Left ventricle myocardium superior (tissue), 1 donor: ENCODE measurements at places on chromosomes 3 and 15. TPM values are rescaled to one million over a fixed set of nuclear protein-coding genes. Genes with fewer than 3 reads are reported as not detected.

DNA sequence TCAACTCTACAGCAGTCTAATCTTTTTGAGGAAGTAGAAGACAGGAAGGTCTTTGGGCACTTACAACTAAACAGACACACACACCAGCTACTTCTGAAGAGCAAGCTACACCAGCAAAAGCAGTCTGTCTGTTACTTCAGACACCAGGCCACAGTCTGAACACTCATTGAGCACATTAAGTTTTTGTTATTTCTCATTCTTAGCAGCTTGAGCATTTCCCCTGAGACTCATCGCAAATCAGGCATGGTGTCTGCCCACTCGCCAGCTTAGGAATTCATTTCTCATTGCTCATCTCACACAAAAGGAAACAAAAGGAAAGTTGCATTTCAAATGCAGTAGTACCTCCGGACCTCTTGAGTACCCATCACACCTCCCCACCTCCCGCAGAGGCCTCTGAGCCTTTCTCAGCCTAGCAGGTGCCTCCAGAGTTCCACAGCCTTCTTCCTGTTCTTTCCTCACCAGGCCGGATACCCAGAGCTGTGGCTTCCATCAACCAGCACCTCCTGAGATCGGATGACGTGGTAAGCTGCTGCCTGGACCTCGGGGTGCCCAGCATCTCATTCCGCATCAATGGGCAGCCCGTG lies 302.0 kb downstream of the RYR3 start:
- DNase-seq = no peak

- no peak for DNase-seq
Observed at GRCh38 chr3:27623085-27623753, 98.9 kb downstream of the EOMES start.

GRCh38 chr3:36890261-36890660 lies 54.6 kb downstream of the TRANK1 start:
- DNase-seq = no peak

DNA sequence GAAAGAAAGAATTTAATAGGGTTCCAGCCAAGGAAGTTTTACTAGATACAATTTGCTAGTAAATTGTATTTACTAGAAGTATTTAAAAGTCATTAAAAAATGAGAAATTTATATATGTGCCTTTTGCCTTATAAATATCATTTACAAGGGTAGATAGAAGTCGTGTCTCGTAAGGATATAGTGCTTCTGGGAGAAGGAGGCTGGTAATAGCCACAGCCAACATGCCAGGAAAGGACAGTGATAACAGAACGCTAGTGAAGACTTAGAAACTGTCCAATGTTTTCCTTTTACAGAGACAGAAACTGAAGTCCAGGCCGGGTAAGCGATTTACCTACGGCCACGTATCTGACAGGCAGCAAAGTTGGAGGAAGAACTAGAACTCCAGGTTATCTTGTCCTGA lies 113.5 kb upstream of the LRRN1 start:
- DNase-seq = no peak

- no peak for DNase-seq
Observed at GRCh38 chr15:78239811-78240210, 5.4 kb upstream of the ACSBG1 start.

DNA sequence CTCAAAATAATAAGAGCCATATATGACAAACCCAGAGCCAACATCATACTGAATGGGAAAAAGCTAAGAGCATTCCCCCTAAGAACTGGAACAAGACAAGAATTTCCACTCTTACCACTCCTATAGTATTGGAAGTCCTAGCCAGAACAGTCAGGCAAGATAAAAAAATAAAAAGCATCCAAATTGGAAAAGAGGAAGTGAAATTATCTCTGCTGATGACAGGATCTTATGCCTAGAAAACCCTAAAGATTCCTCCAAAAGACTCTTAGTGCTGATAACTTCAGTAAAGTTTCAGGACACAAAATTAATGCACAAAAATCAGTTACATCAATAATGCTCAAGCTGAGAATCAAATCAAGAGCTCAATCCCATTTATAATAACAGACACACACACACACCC lies 45.9 kb upstream of the SLC2A2 start:
- no peak for DNase-seq

DNA sequence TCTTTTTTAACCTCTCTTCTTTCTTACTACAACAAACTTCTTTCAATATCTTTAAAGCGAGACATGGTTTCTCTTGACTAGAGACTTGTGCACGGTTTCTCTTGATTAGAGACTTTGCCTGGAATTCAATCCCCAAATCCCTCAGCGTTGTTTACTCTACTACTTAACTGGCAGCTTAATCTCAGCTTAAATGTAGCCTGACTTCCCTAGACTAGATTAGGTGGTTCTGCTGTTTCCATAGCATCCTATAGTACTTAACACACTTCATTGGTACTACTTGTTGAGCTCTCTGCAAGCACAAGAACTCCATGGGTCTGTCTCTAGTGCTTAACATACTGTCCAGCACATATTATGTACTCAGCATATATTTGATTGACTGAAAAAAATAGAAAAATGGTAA lies 168.2 kb upstream of the GPR149 start:
- no peak for DNase-seq

DNA sequence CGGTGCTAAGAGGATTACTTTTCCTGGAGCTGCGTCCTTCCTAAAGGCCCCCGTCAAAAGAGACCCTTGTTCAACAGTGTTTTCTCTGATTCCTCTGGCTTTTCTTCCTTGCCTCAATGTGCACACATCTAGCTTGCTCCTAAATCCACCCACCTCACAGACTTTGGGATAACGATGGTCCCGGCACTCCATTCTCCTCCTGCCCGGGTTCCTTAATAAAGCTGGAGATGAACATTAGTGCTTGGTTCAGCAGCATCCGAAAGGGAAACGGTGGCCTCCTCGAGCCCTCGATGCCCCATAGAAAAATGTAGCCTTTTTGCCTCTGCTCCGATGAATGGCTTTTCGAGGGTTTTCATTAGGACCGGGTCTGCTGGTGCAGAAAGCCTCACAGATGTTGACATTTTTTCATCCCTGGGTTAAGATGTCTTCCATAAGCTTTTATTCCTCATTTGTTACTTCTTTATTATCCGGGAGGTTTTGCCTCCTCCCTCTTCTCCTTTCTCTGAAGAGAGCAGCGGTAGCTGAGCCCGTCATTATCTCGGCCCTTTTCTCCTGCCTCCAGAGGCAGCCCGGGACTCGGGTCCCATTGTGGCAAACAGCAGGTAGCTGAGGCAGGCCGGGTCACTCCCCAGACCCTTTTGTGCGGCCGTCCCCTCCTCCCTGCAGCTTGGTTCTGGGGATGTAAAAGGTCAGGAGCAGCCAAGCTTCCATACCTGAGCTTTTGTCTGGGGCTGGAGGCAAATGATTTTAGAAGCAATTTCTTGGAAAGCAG lies 64.6 kb downstream of the CPN2 start:
- DNase-seq = no peak

Gene PRICKLE2
- 4.1 TPM for total RNA-seq
